ENCODE measurements at places on chromosomes 11 and 22.

DNA sequence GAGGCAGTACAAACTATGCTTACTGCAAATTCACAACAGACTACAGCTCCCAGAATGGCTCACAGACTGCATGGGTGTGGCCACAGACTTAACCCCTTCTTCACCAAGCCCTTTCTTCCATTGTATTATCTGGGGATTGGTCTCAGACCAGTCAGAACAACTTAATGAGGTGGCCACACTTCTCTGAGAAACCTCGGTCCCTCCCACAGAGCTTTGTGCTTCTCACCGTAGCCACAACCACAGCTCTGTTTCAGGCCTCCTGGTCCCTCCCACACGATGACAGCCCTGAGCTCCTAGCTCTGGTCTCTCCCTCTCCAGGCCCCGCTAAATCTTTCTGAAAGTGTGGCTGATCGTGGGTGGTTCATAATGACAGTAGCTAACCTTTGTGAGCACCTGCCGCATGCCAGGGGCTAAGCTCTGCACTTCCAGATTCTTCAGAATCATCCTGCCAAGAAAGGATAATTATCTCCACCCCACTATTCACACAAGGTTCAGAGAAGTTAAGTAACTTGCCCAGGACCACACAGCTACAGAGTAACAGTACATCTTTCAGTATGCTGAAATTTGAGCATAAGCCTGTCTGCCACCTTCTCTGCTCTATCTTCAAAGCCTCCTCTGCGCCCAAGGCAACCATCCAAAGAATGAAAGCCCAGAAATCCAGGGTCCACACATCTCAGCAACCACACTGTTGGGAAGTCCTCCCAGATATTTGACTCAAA lies 5.4 kb downstream of the PDE2A start:
- DNase-seq = no peak

- no peak for DNase-seq
Observed at GRCh38 chr22:32082331-32082730, 39.3 kb downstream of the SLC5A1 start.

DNA sequence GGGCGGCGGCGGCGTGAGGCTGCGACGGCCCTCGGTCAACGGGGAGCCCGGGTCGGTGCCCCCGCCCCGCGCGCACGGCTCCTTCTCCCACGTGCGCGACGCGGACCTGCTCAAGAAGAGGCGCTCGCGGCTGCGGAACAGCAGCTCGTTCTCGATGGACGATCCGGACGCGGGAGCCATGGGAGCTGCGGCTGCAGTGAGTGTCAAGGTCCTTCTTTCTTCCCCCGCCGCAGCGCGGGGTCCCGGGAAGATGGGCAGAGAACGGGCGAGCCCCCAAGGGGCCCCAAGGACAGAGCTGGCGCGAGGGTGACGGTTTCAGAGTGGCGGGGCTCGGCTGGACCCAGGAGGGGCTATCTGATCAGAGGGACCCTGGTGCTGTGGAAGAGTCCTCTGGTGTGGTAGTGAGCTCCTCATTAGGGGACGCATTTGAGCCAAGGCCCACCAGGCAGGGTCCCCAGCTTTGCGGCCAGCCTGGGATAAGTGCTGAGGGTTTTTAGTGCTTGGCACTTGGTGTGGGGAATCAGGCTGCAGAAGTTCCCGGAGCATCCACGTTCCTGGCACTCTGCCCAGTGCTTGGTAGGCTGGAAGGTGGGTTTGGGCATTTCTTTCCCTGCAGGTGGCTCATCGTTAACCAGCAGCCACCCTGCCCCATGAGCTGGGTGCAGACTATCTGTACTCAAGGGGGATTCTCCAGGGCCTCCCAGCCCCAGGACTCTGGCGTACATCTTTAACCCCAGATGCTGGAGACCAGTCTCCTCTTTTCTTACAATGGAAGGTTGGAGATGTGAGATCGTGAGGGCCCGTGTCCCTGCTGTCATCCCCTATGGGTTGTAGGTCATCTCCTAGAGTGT lies 9.8 kb downstream of the EHBP1L1 start:
- DNase-seq = no peak

DNA sequence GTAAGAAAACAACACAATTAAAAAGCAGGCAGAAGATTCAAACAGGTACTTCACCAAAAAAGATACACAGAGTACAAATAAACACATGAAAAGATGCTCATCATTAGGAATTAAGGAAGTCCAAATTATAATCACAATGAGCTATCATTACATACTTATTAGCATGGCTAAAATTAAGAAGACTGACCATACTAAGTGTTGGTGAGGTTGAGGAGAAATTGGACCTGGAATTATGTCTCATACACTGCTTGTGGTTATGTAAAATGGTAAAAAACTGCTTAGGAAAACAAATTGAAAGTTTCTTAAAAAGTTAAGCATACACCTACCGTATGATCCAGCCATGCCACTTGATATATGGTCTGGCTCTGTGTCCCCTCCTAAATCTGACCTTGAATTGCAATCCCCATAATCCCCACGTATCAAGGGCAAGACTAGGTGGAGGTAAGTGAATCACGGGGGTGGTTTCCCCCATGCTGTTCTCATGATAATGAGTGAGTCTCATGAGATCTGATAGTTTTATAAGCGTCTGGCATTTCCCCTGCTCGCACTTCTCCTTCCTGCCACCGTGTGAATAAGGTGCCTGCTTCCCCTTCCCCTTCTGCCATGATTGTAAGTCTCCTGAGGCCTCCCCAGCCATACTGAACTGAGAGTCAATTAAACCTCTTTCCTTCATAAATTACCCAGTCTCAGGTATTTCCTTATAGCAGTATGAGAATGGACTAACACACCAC lies 4.8 kb downstream of the SAAL1 start:
- DNase-seq = no peak

- no peak for DNase-seq
Observed at GRCh38 chr11:829176-829846, 1.6 kb downstream of the CRACR2B start.

DNA sequence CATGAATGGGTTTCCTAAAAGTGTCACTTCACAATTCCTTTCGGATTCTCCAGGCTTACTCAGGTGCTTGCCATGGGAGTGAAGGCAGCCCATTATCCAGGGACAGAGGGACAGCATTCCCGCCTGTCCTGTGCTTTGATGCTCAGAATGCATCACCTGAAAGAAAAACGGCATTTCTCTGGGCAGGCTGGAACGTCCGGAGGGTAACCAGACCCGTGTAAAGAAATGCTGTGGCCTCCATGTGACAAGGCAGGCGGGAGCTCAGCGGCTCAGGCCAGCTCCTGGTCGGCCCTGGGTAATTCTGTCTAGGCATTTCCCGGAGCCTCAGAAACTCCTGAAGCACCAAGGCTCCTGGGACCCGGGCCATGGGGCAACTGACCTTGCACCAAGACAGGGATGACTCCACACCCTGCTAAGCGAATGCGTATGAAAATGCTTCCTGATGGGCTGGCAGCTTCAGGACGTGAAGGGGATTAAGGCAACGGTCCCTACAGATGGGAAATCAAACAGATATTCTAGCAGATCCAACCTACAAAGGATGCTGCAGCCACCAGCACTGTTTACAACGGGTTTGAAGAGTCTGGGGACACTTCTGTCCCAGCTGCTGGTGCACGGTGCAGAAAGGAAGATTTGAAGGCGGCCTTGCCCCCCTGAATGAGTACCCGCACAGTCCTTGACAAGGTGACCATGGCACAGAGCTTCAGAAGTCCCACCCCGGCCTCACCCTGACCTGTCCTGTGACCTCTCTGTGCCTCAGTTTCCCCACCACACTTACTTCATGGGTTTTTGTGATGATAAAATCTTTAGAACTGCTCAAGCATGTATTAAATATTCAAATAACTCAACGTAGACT lies 13.6 kb upstream of the FGF3 start:
- no peak for DNase-seq

DNA sequence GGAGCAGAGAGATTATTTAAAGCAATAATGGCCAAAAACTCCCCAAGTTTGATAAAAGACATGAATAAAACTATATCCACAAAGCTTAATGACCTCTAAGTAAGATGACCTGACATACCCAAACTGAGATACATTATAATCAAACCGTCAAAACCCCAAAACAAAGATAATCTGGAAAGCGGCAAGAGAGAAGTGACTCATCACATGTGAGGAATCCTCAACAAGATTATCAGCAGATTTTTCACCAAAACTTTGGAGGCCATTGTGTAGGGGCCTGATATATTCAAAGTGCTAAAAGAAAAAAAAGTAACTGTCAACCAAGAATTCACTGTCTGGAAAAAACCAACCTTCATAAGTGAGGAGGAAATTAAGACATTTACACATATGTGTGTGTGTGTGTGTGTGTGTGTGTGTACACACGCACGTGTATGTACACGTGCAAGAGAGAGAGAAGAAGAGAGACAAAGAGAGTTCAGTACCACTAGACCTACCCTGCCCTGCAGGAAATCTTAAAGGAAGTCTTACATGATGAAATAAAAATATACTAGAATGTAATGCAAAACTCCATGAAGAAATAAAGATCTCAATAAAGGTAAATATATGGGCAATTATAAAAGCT lies 752.4 kb downstream of the NELL1 start:
- no peak for DNase-seq

- no peak for DNase-seq
Observed at GRCh38 chr11:12248330-12248729, 129.0 kb upstream of the PARVA start.

DNA sequence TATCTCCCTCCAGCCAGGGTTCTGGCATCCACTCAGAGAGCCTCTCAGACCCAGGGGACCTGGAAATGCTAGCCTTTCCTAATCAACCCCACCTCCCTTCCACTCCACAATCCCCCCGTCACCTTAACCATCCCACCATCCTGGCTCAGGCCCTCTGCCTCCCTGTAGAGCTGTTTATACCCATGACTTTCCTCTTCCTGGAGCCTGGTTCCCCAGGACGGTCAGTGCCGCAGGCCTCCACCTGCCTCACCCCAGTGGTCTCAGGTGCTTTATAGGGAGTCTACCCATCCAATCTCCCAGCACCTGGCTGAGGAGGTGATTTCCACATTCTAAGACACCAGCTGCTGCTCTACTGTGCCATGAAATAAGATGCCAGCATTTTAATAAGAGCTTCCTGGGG lies 1159.5 kb downstream of the TBC1D22A start:
- no peak for DNase-seq

DNA sequence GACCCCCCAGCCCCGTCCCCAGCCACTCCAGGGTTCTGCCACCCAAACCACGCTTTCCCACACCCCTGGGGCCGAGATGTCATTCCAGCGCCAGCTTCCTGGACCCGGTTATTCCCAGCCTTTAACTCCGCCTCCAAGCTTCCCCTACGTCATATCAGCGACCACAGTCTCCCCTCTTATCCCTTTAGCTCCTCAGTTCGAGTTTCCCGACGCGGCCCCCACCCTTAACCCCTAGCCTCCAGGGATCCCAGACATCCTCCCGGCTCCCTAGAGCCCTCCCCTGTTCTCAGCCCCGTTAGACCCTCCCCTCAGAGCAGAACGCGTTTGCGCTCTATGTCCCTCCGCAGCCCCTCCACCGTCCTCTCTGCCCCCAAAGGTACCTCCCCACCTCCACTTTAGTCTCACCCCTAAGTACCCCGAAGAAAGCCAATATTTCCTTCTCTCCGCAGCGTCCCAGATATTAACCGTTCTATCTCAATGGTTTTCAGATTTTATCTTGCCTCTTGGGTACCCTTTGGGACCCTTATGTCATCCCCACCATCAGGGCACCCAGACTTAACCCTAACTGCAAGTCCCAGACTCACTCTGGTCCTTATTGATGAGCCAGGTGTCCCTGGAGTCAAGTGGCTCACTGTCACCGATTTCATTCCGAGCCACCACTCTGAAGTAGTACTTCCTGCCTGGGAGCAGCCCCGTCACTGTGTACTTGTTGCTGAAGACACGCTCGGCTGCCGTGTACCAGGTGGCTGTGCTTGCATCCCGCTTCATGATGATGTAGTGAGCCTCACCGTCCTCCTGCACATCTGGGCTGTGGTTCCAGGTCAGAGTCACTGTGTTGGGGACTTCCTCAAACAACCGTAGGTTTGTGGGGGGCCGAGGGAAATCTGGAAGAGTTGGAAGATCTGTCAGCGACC lies 8.0 kb downstream of the TMEM86A start:
- DNase-seq = no peak

GRCh38 chr11:10377183-10377582 lies 72.3 kb downstream of the ADM start:
- DNase-seq = no peak

DNA sequence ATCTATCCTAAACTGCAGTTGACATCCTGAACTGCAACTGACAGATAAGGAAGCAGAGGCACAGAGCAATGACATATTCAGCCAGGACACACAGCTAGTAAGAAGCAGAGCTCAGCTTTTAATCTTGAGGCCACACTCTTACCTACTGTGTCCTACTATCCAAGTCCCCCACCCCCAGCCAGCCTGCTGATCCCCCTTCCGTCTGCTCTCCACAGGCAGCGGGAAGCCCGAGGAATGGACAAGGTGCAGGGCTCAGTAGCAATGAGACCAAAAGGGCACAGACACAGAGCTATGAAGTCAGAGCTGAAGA lies 4.3 kb downstream of the POLR3H start:
- no peak for DNase-seq

DNA sequence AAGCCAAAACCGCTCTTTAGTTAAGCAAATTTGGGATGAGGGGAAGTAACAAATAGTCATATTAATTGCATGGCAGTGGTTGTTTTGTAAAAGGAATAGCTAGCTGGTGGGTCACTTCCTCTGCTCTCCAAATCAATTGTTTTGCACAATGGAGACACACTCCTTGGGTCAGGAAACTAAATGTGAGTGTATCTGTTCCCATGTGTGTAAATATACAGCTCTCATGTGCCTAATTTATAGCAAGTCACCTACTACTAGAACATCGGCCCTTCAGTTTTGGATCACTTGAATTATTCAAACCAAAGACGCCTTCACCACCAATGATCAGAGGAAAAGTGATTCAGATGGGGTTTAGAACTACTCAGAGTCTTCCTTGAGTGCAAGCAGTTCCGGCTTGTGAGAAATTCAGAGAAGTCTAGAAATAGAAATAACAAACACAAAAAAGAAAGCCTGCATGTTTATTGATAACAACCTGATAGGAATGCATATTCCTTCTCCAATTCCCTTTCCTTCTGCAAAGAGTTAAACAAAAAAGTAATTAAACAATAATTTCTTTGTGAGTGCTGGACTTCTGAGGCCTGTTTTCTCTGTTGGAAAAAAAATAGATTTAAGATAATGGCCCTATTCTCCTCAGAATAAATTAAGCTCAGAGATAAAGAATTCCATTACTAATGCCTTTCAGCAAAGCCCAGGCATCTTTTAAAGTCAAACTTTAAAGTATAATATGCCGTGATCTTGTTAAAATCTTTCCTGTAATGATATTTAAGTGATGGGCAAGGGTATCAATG lies 100.4 kb downstream of the KIRREL3 start:
- DNase-seq = no peak

GRCh38 chr11:69096473-69096872 lies 47.7 kb downstream of the TPCN2 start:
- no peak for DNase-seq

DNA sequence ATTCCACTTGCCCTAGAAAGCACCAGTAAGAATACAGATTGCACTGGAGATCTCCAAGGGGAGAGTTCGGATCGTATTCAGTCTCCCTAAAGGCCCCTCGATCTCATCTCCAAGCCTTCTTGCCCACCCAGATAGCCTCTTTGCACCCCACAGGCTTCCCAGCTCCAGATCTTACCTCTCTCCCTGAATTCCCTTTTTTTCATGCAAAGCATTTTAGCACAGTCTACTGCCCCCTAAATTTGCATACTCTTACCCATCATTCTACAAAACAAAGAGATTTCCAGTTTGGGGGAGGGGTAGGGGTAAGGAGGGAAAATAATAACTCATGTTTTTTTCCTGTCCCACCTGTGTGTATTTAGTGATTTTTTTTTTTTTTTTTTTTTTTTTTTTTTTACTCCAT lies 105.2 kb downstream of the NAV2 start:
- DNase-seq = no peak

- no peak for DNase-seq
Observed at GRCh38 chr11:79101656-79102055, 339.2 kb downstream of the TENM4 start.

Data from stimulated activated CD4-positive, alpha-beta T cell treated with anti-CD3 and anti-CD28 coated beads, TNF-alpha, amount 100 ng/mL, for 1 hour (primary cell).